ENCODE measurements at places on chromosomes 5 and 9. TPM values are rescaled to one million over a fixed set of nuclear protein-coding genes. Genes with fewer than 3 reads are reported as not detected.

- peak; percentile 54 for DNase-seq
Observed at GRCh38 chr9:136848393-136849037, 694 bp upstream of the PHPT1 start.

DNA sequence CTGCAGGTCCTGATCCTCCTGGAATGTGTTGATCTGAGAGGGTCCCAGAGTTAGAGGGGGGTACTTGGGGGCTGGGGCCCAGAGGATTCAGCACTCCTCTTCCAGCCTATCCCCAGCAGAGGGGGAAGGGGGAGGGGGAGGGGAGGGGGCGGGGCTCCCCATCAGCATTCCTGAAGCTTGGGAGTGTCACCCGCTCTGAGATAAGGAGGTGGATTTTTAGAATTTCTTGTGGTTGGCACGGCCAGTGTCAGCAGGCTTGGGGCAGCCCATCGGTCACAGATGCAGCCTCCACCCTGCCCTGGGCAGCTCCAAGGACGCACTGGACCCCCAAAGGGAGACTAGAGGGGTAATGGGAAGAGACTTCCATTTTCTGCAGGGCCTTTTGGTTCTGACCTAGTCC lies 5.3 kb downstream of the FGF18 start:
- DNase-seq = no peak

GRCh38 chr9:84615544-84615943 lies 54.0 kb upstream of the NTRK2 start:
- no peak for DNase-seq

Gene GARIN3
- not detected for total RNA-seq

All from thyroid gland (tissue), 4 donors.